GM23338 (cell line): ENCODE measurements at places on chromosomes 1 and 21. TPM values are rescaled to one million over a fixed set of nuclear protein-coding genes. Genes with fewer than 3 reads are reported as not detected.

CA14 gene
- 41.3 and 42.9 TPM in 2 replicates for total RNA-seq

RHCE gene
- total RNA-seq = 0.17 TPM in 1 of 2 replicates, not detected in the other

GPR161 gene
- total RNA-seq = 11.6 and 13.6 TPM in 2 replicates

DNA sequence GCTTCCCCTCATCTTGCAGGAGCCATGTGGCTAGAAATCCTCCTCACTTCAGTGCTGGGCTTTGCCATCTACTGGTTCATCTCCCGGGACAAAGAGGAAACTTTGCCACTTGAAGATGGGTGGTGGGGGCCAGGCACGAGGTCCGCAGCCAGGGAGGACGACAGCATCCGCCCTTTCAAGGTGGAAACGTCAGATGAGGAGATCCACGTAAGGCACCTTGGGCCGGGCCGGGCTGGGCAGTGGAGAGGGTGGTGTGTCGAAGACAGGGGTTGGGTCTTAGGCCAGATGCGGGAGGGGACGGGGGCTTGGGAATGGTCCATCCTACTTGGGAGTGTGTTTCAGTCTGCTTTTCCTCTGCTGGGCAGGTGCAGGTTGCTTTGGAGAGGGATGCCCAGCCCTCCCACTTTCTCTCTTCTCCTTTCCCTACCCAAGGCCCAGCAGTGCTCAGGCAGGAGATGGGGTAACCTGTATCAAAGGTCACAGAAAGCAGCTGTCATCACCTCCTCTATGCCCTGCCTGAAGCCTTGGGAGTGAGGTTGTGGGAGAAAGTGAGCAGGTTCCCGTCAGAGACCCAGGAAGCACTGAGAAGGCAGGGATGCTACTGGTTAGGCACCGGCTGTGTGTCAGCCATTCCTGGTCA lies 18.9 kb downstream of the EPHX1 start:
- no peak for DNase-seq
- no peak overlapping the region for H3K4me3 ChIP-seq
- no peaks in the 10 kb centered on the region for H3K27me3 ChIP-seq
- H3K36me3 ChIP-seq = peaks cover 20% of the 10 kb centered on the region

DNA sequence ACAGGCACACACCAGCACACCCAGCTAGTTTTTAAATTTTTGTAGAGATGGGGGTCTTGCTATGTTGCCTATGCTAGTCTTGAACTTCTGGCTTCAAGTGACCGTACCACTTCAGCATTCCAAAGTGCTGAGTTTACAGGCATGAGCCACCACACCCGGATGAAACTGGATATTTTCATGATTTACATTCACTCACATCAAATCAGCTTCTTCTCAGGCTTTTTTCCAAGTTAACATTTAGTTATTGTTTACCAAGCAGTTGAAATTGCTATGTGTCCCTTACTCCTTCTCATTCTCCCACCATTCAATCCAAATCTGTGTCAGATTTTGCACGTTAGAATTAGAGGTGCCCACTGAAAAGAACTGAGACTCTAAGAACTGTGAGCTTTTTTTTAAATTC lies 18.4 kb downstream of the RIT1 start:
- no peaks in the 10 kb centered on the region for H3K4me1 ChIP-seq
- no peaks in the 10 kb centered on the region for H3K27me3 ChIP-seq
- no peak for DNase-seq
- no peaks in the 10 kb centered on the region for H3K36me3 ChIP-seq

- H3K27me3 ChIP-seq = no peaks in the 10 kb centered on the region
- DNase-seq = no peak
- H3K27ac ChIP-seq = no peak overlapping the region
- H3K4me3 ChIP-seq = no peak overlapping the region
- no peaks in the 10 kb centered on the region; the same call in 1 of the 2 replicates for H3K36me3 ChIP-seq
Observed at GRCh38 chr21:28641731-28642130, 350.9 kb downstream of the LTN1 start.

GRCh38 chr1:235741294-235741693 lies 91.7 kb upstream of the GNG4 start:
- no peak overlapping the region for H3K27ac ChIP-seq
- H3K27me3 ChIP-seq = no peaks in the 10 kb centered on the region
- no peak for DNase-seq
- no peaks in the 10 kb centered on the region for H3K4me1 ChIP-seq
- no peaks in the 10 kb centered on the region for H3K36me3 ChIP-seq
- H3K4me3 ChIP-seq = no peak overlapping the region

GRCh38 chr1:168920456-168921094 lies 185.9 kb upstream of the ATP1B1 start:
- no peaks in the 10 kb centered on the region for H3K27me3 ChIP-seq
- H3K4me3 ChIP-seq = no peak overlapping the region
- peaks cover 21% of the 10 kb centered on the region for H3K4me1 ChIP-seq
- DNase-seq = no peak

DNA sequence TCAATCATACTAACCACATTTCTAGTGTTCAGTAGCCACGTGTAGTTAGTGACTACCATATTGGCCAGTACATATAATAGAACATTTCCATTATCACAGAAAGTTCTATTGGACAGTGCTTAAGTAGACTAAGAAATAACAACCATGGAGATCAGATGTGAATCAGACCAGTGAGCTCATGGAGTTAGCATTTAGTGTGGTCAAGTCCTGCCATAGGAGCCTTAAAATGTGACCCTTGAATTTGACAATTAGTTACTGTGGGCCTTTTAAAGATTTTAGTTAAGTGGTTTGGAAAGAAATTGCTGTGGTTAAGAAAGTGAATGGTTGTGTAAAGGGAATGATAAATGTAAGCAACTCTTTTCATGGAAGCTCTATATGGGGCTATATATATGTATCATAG lies 123.4 kb downstream of the POU2F1 start:
- H3K27me3 ChIP-seq = no peaks in the 10 kb centered on the region
- H3K4me1 ChIP-seq = peaks cover 24% of the 10 kb centered on the region

GRCh38 chr21:27700974-27701614 lies 734.2 kb upstream of the ADAMTS5 start:
- H3K4me1 ChIP-seq = no peaks in the 10 kb centered on the region
- DNase-seq = peak; percentile 87
- H3K27ac ChIP-seq = no peak overlapping the region
- no peaks in the 10 kb centered on the region for H3K36me3 ChIP-seq

- H3K36me3 ChIP-seq = no peaks in the 10 kb centered on the region
- H3K4me3 ChIP-seq = no peak overlapping the region
- DNase-seq = peak; percentile 84
Observed at GRCh38 chr1:25117233-25117823, 115.0 kb downstream of the SYF2 start.

DNA sequence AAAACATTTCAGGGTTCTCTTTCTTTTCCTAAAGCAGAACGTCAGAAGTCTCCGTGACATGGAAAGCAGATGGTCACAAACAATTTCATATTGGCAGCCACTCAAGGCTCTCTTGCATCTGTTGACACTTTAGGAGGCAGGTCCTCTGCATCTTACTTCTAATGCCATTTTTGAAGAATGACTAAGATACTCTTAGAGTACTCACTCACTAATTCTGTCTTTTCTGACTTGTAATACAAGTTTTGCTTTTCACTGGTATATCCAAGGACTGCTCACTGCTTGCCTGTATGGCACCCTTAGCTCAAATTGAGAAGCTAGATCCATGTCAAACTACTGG lies 68.3 kb downstream of the PRRX1 start:
- no peaks in the 10 kb centered on the region for H3K4me1 ChIP-seq
- H3K27me3 ChIP-seq = no peaks in the 10 kb centered on the region
- H3K27ac ChIP-seq = no peak overlapping the region
- DNase-seq = no peak
- H3K4me3 ChIP-seq = no peak overlapping the region

GRCh38 chr1:33032126-33032869 lies 4.4 kb downstream of the AK2 start:
- H3K4me3 ChIP-seq = no peak overlapping the region
- H3K27me3 ChIP-seq = peaks cover 2% of the 10 kb centered on the region
- H3K36me3 ChIP-seq = no peaks in the 10 kb centered on the region
- peaks cover 21% of the 10 kb centered on the region for H3K4me1 ChIP-seq

GRCh38 chr21:45974073-45975019 lies 7.2 kb upstream of the COL6A1 start:
- DNase-seq = peak; percentile 72
- peaks cover 8% of the 10 kb centered on the region for H3K27me3 ChIP-seq
- H3K4me3 ChIP-seq = peak overlapping the region; percentile 85
- peak overlapping the region; percentile 45; the same call in 1 of the 2 replicates for H3K27ac ChIP-seq
- no peaks in the 10 kb centered on the region for H3K36me3 ChIP-seq

- H3K36me3 ChIP-seq = no peaks in the 10 kb centered on the region
- H3K4me3 ChIP-seq = peak overlapping the region; percentile 41
- H3K27me3 ChIP-seq = no peaks in the 10 kb centered on the region
- H3K27ac ChIP-seq = no peak overlapping the region
- H3K4me1 ChIP-seq = no peaks in the 10 kb centered on the region; the same call in 1 of the 2 replicates
- peak; percentile 82 for DNase-seq
Observed at GRCh38 chr1:231603598-231604275, 22.9 kb upstream of the DISC1 start.

GRCh38 chr21:45460611-45461368 lies 55.8 kb downstream of the COL18A1 start:
- H3K4me3 ChIP-seq = no peak overlapping the region
- no peaks in the 10 kb centered on the region; the same call in 1 of the 2 replicates for H3K36me3 ChIP-seq
- DNase-seq = no peak
- H3K4me1 ChIP-seq = peaks cover 7% of the 10 kb centered on the region; the same call in 1 of the 2 replicates
